Stimulated activated CD4-positive, alpha-beta T cell treated with anti-CD3 and anti-CD28 coated beads, Interleukin-1b, Interleukin-23, amount 100 ng/mL, for 4 hours (primary cell): ENCODE measurements at places on chromosomes 16 and 17.

DNA sequence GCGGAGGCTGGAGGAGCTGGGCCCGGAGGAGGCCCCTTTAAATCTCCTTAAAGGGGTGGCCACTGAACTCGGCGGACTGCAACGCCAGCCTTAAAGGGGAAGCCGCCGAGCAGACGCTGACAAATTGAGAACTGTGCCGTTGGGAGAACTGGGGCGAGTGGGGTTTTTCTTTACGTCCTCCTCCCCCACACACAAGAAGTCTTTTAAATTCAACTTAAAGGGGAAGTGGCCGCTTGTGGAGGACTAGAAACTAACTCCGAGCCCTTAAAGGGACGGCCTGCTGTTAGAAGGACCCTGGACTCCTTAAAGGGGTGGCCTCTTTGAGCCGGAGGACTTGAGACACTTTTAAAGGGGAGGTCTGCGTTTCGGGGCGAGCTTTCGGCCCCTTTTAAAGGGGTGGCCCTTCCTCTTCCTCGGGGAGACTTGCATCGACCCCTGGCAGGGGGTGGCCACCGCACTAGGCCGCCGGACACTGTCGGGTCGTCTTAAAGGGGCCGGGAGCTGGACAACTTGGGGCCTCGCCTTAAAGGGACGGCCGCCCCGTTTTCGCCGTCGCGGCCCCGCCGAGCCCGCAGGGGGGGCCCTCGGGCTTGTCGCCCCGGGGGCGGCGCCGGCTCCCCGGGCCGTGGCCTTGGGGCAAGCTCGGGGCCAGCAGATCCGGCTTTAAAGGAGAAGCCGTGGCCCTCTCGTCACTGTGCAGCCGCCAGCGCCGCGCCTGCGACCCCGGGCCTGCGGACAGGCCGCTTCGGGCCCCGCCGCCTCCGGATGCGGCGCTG is 688 bp downstream of the FBRS start:
- peak; percentile 93 for DNase-seq

GRCh38 chr17:4467287-4467686 is 31.4 kb upstream of the SPNS2 start:
- DNase-seq: no peak

- no peak for DNase-seq
These were observed 110.6 kb downstream of the PRKCA start for GRCh38 chr17:66412857-66413558.

DNA sequence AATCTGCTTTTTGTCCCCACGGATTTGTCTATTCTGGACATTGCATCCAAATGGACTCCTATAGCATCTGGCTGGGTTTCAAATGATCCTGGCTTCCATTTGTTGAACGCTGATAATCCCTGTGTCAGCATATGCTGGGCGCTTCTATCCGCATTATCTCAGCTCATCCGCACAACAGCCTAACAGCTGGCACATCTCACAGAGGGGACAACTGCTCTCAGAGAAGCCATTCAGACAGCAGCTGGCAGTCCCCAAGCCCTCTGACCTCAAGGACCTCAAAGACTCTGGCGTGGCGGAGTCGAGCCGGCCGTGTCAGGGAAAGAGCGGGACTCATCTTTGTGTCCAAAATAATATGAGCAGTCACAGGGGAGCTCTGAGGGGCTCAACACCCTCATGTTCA is 82.3 kb downstream of the NT5M start:
- DNase-seq: no peak

- no peak for DNase-seq
These were observed 53.7 kb downstream of the IQCK start for GRCh38 chr16:19771796-19772195.

GRCh38 chr16:1122398-1122765 is 26.3 kb upstream of the C1QTNF8 start:
- no peak for DNase-seq

GRCh38 chr17:50768346-50768761 is 1.0 kb upstream of the ANKRD40CL start:
- no peak for DNase-seq
